ENCODE measurements at places on chromosomes 5 and 9.

DNA sequence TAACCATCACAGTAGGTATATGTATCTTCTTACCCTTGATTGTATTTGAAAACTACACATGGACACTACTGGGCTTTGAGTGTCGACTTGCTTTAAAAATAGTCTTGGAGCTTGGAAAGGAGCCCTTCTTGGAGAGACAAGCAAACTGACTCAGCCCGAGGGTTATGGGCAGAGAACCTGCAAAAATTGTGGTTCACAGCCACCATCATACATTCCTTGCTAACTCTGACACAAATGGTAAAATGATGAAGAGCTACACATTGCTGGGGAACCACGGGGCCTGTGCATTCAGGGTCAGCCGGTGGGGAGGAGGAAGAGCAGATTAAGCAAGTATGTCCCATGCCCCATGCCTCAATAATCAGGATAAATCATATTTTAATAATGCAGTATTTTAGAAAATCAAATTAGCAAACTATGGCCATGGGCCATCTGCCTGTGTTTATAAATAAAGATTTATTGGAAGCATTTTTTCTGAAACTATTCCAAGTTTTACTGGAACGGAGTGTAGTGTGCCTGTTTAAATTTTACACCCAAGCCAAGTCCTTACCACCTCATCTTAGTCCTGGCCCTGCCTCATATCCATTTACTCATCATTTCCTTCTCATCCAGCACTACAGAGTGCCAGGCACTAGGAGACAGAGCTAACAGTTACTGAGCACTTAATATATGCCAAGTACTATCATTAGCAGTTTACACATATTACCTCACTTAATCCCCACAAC is 195.7 kb downstream of the PALM2AKAP2 start:
- peak; percentile 42 for DNase-seq

GRCh38 chr9:89811356-89811755 is 206.5 kb downstream of the GADD45G start:
- no peak for DNase-seq

DNA sequence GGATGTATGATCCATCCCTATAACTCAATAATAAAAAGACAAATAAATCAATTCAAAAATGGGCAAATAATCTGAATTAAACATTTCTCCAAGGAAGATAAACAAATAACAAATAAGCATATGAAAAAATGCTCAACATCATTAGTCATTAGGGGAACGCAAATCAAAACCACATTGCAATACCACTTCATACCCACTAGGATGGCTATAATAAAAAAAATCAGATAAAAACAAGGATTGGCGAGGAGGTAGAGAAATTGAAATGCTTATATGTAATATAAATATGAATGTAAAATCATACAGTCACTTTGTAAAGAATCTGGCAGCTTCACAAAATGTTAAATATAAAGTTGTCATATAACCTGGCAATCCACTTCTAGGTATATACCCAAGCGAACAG is 52.3 kb upstream of the TBCA start:
- no peak for DNase-seq

GRCh38 chr5:2877522-2877921 is 126.0 kb upstream of the IRX2 start:
- DNase-seq: no peak

GRCh38 chr5:119166026-119166425 is 95.1 kb downstream of the DMXL1 start:
- DNase-seq: no peak

- no peak for DNase-seq
Observed at GRCh38 chr9:95434116-95435073, 82.4 kb downstream of the PTCH1 start.

GRCh38 chr9:7216004-7216841 is 458.4 kb downstream of the KDM4C start:
- peak; percentile 67 for DNase-seq

DNA sequence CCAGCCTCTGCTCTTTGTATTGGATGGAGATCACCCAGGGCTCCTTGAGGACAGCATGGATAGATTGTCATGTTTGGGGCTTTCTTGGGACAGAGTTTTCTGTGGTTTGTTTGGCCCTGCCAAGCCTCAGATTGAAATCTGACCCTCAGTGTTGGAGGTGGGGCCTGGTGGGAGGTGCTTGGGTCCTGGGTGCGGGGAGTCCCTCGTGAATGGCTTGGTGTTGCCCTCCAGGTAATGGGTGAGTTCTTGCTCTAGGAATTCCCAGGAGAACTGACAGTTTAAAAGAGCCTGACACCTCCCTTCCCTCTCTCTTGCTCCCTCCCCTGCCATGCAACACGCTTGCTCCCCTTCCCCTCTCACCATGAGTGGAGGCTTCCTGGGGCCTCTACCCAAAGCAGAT is 48.6 kb upstream of the OLFM1 start:
- no peak for DNase-seq

DNA sequence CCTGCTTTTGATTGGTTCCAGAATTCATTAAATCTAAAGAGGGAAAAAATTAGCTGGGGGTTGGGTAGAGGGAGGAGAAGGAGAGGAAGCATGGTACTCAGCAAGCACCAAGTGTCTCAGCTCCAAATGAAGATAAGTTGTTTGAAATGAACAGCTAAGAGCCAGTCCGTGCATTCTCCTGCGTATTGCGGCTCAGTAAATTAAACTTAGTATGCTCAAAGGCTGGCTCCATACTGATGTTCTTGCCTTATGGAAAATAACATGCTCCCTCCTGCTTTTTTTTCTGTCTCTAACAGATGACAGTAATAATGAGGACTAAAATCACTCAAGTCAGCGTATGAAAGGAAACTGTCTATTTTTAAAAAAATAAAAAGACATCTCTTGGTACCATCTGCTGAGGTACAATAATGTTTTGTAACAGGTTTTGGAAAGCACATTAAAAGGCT is 161.0 kb downstream of the SPATA31D1 start:
- no peak for DNase-seq

DNA sequence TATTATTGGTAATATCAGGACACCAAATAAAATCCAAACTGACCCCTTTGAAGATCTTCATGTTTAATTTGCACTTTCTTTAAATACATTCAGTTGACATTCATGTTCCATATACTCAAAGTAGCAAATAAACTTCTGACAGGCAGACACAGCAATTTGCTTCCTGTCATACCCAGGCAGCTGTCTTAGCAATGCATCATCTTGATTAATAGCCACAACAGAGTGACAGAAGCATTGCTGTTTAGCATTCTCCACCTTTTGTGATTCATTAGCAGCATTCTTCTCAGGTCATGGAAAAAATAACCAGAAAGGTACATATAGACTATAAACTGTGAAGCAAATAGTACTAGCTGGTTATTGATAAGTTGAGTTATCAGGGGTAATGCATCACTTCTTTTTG is 366.8 kb downstream of the CYLC2 start:
- no peak for DNase-seq

GRCh38 chr9:7045361-7045760 is 287.6 kb downstream of the KDM4C start:
- DNase-seq: peak; percentile 7

DNA sequence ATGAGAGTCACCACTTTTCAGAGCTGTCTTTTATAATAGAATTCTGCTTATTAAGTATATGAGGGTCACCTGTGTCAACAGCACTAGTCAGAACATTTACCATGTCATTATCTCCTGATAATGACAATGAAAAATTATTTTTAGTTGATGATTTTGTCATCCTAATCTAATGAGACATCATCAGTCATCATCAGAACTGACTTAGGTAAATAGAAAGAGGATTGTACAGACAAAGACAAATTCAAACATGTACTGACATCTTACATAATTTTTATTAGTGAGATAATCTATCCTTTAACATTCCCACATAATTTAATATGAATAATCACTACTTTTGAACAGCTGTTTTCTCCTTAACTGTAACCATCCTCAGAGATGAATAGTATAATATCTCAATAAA is 22.6 kb downstream of the CDH9 start:
- no peak for DNase-seq

DNA sequence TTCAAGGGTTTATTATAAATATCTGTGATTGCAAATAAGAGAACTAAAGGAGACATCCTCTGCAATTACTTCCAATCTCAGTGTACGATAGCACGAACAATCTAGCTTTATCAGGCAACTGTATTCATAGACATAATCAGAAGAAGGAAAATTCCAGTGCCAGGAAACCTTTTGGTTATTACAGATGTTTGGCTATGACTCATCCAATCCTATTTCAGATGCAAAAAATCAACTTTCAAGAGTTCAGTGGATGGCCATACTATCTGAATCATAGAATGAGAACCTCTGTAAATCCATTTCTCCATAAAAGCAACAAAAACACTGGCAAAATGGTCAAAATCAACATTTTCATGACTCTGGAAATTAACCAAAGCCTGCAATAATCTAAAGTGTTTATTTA is 37.9 kb downstream of the GAS1 start:
- peak; percentile 43 for DNase-seq
